ENCODE measurements at places on chromosomes 5 and 9.

- DNase-seq: no peak
Observed at GRCh38 chr5:61622156-61622555, 290.1 kb downstream of the ZSWIM6 start.

- no peak for DNase-seq
Observed at GRCh38 chr9:114153761-114154599, 1.4 kb upstream of the COL27A1 start.

- DNase-seq: no peak
Observed at GRCh38 chr9:130901498-130902203, 5.0 kb upstream of the QRFP start.

DNA sequence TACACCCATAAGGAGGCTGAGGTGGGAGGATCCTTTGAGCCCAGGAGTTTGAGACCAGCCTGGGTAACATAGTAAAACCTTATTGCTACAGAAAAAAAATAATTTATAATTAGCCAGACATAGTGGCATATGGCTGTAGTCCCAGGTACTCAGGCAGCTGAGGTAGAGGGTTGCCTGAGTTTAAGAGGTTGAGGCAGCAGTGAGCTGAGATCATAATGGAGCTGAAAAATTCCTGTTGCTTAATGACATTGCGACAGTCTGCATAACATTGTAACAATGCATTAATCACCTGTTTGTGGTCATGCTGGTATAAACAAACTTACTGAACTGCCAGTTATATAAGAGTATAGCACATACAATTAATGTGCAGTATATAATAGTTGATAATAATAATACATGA is 214.2 kb downstream of the TRIM32 start:
- no peak for DNase-seq

DNA sequence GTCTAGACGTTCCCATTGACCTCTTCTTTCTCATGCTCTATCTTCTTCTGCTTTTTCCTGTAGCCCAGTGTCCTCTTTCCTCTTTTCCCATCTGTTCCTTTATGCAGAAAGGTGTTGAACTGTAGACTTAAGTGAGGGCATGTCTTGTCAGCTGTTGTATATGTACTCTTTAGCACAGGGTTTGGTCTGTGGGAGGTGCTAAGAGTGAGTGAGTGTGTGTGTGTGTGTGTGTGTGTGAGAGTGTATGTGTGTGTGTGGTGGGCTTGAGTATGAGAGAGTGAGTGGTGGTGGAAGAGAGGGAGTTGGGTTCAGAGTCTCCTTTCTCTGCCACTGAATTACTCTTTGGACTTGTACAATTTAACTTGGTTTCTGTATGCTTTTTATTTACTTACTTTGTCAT is 10.3 kb upstream of the ROPN1L start:
- DNase-seq: no peak

- no peak for DNase-seq
Observed at GRCh38 chr5:157362502-157362901, 96.6 kb downstream of the CYFIP2 start.

DNA sequence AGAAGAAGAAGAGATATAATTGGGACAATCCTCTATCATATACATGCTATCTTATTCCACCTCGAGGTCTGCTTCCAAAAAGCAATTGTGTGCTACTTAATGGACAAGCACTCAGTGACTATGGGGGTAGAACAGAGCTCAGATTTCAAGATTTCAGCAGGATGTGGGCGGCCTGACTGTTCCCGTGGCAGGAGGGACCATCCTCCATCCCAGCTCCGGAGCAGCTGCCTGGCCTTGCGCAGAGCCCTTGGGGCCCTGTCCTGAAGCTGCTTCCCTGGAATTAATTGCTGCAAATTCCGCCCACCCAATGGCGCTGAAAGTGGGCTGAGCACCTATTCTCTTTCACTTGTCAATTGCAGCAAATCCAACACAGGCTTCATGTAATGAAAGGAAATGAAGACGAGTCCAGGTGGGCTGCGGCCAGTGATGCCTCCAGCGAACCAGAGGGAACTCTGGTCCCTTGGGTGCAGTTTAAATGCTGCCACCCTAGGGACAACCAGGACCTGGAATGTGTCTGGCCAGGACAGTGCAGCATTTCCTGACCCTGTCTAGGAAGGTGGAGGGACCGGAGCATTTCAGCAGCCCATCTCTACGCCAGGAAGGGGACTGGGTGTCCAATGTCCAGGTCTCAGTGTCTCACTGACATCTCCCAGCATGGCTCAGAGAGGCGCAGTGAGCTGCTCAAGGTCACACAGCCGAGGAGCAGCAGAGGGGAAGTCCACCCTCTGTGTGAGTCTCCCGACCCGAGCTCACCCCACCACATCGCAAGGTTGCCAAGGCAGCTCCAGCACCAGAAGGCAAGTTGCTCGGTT is 50.5 kb upstream of the FCN1 start:
- DNase-seq: no peak

GRCh38 chr5:173625673-173626504 is 9.4 kb upstream of the BOD1 start:
- DNase-seq: no peak

DNA sequence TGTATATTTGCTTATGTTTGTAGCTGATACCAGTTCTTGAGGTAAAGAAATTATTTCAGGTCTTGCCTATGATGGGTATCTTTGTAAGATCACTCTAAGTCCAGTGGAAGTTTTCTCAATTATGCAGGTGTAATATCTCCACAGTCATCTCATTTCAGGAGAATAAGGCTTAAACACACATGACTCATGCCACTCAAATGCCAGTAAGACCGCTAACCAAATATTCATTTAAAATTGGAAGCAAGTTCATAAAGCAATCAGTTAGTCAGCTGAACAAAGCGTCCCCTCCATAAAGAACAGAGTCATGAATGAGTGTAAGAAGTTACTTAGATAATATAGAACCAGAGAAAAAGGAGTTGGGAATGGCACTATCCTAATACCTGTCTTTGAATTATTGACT is 248.7 kb downstream of the LURAP1L start:
- DNase-seq: no peak

DNA sequence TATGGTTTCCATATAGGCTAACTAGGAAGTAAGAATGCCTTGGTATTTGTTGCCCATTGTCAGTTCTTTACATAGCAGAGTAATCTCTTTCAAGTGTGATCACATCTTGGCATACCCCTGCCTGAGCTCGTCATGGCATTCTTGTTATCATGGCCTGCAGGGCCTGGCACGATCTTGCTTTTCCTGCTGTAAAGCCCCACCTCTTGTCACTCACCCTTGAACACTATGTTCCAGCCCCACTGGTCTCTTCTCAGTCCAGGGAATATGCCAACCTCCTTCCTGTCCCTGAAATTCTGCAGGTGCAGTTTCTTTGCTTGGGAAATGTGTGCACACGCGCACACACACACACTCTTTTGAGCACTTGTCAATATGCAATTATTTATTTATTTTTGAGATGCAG is 250.2 kb upstream of the DMRT1 start:
- DNase-seq: no peak

DNA sequence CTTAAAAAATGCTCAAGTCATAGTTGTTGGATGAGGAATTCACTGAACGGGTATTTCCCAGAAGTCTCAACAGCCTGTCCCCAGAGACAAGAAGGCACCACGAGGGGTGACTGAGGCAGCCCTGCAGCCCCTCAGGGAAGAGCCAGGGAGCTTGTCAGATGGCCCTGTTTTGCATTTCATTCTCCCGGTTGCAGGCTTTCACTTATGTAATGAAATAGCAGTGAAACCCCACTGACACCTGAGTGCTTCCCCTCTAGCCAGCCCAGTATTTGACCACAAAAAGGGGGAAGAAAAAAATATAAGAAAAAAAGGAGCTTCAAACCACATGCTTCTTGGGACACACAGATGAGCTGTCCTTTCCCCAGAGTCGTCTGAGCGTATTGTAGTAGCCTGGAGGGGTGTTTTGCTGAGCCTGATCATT is 75.3 kb upstream of the IL12B start:
- DNase-seq: no peak

DNA sequence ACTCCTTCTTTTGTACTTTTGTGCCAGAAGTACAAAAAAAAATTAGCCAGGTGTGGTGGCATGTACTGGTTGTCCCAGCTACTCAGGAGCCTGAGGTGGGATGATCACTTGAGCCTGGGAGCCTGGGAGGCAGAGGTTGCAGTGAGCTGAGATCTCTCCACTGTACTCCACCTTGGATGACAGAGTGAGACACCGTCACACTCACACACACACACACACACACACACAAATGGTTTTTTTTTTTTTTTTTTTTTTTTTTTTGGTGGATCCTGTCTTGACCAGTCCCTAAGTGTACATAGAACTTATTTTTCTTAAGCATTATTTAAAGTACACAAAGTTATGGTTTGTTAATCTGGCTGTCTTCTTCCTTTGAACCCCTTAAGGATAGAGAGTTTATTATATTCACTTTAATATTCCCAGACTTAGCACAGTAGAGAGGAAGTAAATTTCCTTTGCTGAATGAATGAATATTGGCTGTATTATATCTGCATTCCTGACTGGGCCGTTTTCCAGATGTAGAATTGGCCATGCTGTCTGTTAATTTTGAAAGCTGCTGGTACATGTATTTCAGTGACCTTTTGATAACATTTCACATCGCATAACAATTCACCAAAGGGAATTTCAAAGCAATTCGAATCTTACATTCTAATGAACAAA is 429.0 kb upstream of the ZNF608 start:
- no peak for DNase-seq

DNA sequence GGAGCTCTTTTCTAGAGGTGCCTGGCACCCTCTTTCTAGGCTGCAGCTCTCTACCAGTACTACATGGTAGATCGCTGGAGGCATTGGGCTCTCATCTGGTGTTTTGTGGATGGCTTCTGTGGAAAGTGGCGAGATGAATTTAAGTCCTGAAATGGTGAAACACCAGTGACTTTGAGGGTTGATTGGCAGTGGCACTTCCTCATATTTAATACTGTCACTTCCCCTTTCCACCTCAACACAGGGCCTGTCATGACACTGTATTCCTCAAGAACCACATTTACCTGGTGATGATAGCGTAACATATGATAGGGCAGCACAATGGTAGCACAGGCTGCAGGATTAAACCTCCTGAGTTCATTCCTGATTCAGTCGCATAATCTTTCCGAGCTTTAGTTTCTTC is 132.1 kb downstream of the KDM4C start:
- DNase-seq: no peak

- DNase-seq: no peak
Observed at GRCh38 chr9:99680191-99680590, 141.5 kb upstream of the NR4A3 start.

DNA sequence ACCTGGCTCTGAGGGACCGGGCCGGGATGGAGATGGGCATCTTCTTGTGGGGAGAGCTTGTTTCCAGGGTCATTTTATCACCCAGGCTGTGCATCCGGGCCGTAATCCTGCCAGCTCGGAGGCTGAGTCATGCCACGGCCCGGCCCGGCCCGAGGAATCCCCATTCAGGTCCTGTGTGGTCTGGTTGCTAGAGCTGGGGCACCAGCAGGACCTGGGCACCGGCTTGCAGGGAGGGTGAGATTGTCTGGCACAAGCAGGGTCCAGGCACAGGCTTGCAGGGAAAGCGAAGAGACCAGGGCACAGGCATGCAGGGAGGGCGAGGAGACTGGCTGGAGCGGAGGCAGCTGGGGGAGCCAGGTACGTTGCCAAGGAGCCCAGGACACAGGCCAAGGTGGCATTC is 106.8 kb downstream of the RXRA start:
- no peak for DNase-seq

GRCh38 chr5:167295681-167296005 is 995.8 kb upstream of the WWC1 start:
- DNase-seq: no peak

- no peak for DNase-seq
Observed at GRCh38 chr5:98299435-98299834, 474.0 kb upstream of the RGMB start.

GRCh38 chr9:89896806-89897340 is 292.1 kb downstream of the GADD45G start:
- DNase-seq: no peak

- no peak for DNase-seq
Observed at GRCh38 chr5:77937015-77937908, 161.1 kb upstream of the TBCA start.

DNA sequence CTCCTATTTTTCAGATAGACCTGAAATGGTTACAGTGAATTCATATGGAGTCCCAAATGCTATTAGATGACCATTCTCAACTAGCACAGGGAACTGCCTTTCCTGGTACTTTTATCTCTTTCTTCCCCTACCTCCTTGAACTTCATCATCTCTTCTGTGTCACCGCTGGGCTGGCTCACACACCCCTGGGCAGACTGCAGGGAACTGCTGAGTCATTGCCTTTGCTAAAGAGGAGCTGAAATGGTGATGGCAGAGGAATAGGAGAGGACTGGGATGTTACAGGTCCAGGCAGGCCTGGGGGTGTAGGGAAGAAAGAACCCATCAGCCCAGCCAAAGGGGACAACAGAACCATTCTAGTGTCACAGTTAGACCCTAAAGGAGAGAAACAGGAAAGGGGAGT is 322.3 kb downstream of the ASTN2 start:
- DNase-seq: no peak

- no peak for DNase-seq
Observed at GRCh38 chr9:27078685-27079084, 30.3 kb upstream of the TEK start.

DNA sequence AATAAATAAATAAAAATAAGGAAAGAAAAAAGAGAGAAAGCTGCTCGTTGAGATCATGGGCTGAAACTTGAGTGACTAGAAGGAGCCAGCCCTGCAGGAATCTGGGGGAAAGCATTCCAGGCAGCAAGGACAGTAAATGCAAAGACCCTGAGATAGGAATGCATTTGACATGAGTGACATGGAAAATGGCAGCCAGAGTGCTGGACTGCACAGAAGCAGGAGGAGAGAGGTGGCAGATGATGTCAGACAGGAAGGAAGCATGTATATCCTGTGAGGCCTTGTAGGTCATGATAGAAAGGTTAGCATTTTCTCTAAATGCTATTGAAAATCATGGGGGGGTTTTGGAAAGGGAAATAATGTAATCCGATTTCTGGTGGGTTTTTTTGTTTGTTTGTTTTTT is 29.1 kb downstream of the ADRA1B start:
- no peak for DNase-seq

DNA sequence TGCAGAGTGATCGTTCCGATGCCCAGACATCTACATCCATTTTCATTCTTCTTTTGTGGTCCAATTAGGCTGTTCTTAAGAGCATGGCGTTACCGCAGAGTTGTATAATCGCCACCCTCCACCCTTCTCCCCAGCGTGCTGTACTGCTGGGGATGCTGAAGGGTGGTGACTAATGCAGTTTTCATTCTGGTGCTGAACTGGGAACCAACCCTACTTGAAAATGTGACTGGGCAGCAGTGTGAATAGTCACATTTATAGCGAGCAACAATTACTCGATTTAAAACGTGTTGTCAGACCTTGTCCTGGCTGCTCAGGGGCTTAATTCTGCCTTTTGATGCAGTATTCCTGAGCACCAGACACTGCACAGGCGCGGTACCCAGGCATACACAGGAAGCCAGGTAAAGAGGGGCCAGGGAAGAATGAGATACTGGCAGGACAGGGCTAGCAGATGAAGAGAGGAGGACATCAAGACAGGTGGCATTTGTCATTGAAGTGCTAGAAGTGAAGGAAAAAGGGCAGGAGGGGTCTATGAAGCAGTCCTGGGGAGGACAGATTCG is 719 bp upstream of the ISCA1 start:
- DNase-seq: no peak

GRCh38 chr9:76537150-76537646 is 78.2 kb downstream of the GCNT1 start:
- no peak for DNase-seq

GRCh38 chr9:136667940-136668760 is 5.4 kb downstream of the EGFL7 start:
- DNase-seq: no peak

All from esophagus squamous epithelium (tissue), 5 donors.